ENCODE measurements at places on chromosomes 11 and 22.

GRCh38 chr22:42324566-42324965 is 54.1 kb upstream of the TCF20 start:
- DNase-seq = no peak

DNA sequence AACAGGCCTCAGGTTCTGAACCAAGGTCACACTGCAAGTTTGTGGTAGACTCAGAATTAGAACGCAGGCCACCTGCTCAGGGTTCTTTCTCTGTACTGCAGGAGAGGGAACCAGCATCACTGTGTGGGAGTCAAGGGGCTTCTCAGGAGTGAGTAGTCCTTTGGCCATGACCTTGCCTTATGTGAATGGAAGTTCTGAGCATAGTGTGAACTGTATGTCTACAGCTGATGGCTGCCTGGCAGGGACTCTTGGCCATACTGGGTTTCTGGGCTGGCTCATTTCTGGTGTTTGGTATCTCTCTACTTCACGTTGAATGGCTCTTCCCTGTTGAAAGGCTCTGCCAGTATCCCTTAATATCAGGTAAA is 40.1 kb upstream of the TUB start:
- DNase-seq = no peak

DNA sequence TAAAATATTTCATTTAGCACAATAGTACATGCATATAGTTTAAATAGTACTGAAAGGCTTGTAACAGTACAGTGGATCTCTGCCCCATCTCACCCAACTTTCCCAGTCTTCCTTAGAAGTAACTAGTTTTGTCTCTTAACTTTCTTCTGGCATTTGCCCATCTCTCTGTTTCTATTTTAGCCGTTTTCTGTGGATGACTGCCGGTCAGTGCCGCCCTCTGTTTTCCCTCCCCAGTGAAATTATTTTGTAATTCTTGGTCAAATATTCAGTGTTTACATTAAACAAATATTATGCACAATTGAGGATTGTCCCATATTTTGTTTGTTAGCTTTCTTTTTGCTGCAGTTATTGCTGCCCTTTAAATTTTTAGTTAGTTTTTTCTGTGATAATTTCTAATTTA is 8.3 kb downstream of the PDHX start:
- no peak for DNase-seq

DNA sequence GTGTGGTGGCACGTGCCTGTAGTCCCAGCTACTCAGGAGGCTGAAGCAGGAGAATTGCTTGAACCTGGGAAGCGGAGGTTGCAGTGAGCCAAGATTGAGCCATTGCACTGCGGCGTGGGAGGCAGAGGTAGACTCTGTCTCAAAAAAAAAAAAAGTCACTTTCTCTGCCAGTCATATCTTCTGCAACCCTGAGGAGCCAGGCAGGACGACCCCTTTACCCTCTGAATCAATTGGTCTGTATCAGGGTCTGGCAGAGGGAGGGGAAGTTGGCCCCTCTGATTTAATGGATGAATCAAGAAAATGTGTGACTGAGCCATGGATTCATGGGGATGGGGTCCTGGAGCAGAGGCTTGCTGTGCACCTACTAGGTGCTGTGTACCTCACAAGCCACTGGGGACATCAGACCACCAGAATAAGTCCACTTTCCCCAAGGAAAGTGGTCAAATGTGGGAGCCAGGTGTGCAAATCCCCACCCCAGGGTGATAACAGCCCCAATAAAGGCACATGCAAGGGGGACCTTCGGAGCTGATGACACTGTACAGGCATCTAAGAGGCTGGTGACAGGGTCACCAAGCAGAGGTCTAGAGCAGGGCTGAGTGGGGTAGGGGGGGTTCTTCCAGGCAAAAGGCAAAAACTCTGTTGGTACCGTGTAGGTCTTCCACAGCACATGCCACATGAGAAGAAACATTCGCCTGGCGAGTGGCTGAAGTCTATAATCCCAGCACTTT is 29.0 kb downstream of the TXN2 start:
- DNase-seq = no peak

DNA sequence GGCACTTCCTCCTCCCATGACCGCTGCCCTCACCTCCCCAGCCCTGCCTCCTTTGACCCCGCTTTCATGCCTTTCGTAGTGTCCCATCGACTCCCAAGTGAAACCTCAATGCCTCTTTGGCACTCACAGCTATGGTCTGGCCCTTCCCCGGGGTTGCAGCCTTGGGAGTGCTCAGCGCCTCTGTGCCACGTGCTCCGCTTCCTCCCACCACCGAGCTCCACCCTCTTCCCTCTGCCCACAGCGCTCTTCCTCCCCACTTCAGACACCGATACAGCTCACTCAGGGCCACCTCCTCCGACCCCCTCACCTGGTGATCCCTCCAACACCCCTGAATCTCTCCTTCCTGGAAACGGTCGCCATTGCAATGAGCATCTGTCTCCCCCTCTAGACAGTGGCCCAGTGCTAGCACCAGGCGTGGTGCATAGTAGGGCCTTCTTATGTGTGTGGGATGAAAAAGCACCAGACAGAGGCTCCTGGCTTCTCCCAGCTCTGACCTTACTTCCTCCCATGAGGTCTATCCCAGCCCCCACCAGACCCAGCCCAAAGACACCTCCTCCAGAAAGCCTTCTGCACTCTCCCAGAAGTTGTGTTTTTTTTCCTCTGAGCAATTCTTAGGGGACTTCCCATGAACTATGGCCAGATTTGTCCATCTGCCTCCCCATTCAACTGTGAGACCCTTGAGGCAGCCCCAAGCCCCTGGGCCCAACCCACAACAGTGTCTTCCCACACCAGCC is 16.4 kb upstream of the SCGB1A1 start:
- DNase-seq = no peak

DNA sequence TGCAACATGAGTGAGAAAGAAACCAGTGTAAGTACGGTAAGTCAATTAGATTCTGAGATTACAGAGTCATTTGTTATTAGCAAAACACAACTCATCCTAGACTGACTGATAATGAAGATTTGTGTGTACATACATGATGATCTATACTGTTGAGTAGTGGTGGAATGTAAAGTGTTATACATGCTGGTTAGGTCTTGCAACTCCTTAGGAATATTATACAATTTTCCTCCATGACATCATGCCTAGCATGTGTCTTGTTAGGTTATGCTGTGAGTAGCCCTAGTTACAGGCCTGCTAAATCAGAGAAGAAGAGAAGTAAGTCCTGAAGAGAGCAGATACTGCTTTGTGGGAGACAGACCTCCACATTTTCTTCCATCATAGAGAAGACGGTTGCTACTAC is 880.6 kb downstream of the LUZP2 start:
- no peak for DNase-seq

DNA sequence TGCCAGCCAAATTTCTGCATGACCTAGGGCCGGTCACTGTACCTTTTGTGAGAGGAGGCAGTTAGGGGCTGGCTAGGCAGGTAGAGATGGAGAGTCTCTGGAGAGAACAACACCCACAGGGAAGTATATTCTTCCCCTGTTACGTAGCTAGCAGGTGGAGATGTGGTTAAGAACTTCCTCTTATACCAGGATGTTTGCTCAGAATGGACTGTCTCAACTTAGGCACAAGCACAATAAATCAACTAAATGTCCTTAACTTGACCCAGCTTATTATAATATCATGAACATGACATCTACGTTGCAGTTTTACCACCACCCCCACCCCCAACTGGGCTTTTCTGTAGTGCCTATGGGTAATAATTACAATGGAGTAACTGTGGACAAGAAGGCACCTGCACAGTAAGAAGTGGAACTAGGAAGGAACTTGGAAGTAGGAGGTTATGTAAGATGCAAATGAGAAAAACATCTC is 60.7 kb upstream of the MPEG1 start:
- DNase-seq = no peak

GRCh38 chr11:3227568-3228444 is 4.4 kb downstream of the MRGPRE start:
- no peak for DNase-seq

DNA sequence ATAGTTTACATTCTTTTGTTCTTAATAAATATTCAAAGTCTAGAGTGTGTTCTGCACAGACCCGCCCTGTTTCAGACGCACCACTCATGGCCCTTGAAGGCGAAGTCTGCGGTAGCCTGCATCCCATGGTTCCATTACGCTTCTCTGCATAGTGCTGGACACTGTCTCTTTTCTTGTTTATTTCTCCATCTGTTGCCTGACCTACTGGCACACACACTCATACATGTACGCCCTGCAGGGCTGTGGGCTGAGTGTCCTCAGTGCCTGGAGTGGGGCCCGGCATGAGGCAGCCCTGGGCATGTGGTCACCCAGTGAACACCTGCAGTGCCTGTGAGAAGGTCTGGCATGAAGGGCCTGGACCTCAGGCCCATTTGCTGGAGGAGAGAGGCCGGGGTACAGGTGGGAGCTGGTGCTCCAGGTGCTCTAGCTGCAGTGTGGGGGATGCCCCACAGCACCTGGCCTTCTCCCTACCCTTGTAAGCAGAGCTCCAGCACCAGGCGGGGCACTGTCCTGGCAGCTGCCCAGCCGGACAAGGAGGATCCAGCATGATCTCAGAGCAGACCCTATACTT is 404.1 kb downstream of the TBC1D22A start:
- DNase-seq = no peak

DNA sequence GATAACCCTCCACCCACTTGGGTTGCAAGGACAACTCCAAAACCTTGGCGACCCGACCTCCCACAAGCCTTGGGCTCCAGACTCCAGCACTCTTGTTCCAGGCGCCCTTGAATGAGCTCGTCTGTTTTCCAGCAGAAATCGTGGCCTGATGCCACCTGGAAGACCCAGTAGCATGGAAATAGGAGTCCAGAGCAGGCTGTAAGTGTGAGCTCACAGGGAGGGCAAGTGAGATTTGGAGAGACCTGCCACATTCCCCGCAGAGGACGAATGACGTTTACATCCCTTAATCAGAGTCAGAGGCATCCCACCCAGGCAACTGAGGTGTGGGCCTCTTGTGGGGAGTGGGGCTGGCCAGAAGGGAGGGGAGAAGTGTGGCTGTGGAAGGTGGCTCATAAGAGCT is 71.9 kb downstream of the LDLRAD3 start:
- no peak for DNase-seq

- DNase-seq = no peak
These were observed 33.6 kb downstream of the TRMU start for GRCh38 chr22:46368871-46369715.

DNA sequence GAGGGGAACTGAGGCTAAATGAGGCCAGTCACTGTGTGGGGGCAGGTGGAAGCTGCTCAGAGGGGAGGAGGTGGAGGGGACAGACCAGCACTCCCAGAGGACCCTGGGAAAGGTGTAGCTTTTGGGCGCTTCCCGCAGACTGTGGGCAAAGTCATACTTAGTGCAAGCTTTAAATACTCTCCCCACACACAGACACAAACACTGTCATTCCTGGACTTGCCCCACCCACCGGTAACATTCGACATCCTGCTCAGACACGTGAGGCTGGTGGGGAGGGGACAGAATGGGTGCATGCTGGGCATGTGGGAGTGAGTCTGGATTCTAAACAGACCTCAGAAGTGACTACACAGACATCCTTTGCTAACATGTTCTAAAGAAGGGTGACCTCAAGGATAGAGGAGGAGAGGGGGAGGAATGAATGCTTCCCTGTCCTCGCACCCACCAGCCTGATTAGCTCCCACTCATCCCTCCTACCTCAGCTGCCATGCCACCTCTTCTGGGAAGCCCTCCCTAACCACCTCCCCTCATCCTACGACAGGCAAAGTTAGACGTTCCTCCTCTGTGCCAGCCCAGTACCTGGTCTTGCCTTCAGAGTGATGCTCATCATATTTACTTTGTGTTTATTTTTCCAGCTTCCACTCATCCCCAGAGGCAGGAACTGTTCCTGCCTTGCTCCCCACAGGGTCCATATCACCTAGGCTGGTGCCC is 22.2 kb downstream of the TSKU start:
- DNase-seq = no peak

DNA sequence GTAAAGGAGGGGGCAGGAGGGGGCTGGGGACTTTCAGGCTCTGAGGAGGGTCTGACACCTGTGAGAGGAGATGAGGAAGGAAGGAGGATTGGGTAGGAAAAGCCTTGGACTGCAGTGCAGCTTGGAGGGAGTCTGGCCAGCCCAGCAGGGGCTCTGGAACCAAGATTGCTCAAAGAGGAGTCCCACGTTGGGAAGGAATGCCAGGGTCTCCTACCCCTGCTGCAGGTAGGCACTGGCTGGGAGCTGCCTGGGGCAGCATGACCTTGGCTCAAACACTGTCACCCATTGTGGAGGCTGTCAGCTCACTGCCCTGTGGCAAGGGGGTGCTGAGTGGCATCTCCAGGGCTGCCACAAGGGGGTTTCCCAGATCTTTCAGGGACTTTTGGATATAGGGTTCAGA is 94.5 kb downstream of the RPS6KA4 start:
- no peak for DNase-seq

GRCh38 chr11:13487661-13488030 is 8.2 kb downstream of the PTH start:
- DNase-seq = no peak

- DNase-seq = no peak
These were observed 11.1 kb upstream of the CBX6 start for GRCh38 chr22:38882972-38883622.

- no peak for DNase-seq
These were observed 20.7 kb downstream of the LINC01488 start for GRCh38 chr11:69501891-69502860.

GRCh38 chr22:20176421-20177085 is 25.7 kb upstream of the CCDC188 start:
- DNase-seq = no peak

- DNase-seq = no peak
These were observed 52.5 kb upstream of the SLC36A4 start for GRCh38 chr11:93250326-93250725.

DNA sequence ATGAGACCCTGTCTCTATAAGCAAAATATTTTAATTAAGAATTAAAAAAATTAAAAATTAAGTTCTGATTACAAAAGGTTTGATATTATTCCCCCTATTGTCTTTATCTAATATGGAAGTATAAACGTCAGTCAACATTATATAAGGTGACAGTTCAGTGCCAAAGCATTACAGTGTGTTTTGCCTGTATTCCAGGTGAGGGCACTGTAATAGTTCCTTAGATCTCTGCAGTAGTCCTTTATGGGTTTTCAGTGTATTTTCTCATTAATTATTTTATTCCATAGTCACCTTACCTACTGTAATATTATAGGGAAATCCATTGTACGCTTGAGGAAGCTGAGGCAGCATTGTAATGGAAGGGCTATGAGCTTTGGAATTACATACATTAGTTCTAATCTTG is 33.0 kb downstream of the FAR1 start:
- no peak for DNase-seq

DNA sequence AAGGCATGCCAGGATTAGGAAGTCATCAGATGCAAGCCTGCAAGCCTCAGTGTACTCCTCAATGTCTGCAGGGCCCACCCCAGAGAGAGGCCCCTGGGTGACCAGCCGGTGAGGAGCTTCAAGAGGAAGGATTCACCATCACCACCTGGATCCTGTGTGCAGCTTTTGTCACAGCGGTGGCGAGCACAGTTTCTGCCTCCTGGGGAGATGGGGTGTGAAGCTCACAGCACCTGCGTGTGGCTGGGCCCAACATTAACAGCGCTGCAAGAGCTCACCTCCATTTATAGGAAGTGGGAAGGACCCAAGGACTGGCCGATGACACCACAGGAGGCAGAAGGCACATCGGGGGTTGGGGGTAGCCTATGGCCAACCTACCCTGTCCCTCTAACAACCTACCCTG is 235.3 kb downstream of the CTTN start:
- DNase-seq = no peak

GRCh38 chr11:43943372-43943930 is 1.0 kb downstream of the C11orf96 start:
- DNase-seq = no peak

GRCh38 chr22:36359470-36359996 is 28.2 kb downstream of the MYH9 start:
- no peak for DNase-seq

- no peak for DNase-seq
These were observed 20.3 kb upstream of the TENM4 start for GRCh38 chr11:79461144-79461543.

Measured in substantia nigra (tissue), 51 donors.